GM12891 (cell line): ENCODE measurements at places on chromosomes 3 and 15.
A peak's percentile ranks its signal among the peaks of the same experiment; 100 is the strongest.

- no peak for DNase-seq
These were observed 72.0 kb downstream of the MYO1E start for GRCh38 chr15:59300618-59301139.

GRCh38 chr3:157865352-157866000 lies 240.7 kb downstream of the SHOX2 start:
- DNase-seq: peak; percentile 30

- no peak for DNase-seq
These were observed 35.1 kb downstream of the EAF1 start for GRCh38 chr3:15462451-15462850.

DNA sequence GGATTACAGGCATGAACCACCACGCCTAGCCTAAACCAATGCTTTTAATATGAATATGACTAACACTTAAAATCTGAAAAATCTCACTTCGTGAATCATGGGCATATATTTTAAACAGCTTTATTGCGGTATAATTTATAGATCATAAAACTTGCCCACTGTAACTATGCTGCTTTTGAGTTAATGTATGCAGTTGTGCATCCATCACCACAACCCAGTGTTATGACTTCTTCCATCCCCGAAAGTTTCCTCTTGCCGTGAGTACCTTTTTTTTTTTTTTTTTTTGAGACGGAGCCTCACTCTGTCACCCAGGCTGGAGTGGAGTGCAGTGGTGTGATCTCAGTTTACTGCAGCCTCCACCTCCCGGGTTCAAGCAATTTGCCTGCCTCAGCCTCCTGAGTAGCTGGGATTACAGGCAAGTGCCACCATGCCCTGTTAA lies 7.1 kb downstream of the KAT2B start:
- DNase-seq: no peak

GRCh38 chr3:179933080-179933479 lies 103.7 kb downstream of the PEX5L start:
- no peak for DNase-seq

DNA sequence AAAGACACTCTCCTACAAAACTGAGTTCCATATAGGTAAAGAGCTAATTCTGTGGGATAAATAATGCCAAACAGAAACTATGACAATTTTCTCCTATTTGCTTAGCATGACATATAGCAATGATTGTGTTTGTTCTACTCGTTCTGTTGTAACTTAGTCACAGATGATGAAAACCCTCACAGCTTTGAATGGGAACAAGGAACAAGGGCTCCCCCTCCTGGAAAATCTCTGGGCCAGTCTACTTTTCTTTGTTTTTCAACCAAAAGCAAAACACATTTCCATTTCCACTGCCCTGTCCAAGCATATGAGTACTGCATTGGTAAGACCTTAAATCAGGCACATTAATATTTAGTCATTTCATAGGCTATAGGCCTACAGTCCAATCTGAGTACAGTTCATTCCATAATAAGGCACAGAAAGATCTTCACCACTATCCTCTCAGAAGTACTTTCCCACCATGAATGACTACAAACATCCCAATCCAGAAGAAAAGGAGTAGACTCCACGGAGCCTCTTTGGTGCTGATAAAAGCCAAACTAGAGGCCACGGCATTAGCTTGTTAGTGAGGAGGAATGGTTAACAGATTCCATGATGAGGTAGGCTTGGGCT lies 67.1 kb downstream of the ATP8B4 start:
- no peak for DNase-seq
